ENCODE measurements at places on chromosomes 2 and 18.

DNA sequence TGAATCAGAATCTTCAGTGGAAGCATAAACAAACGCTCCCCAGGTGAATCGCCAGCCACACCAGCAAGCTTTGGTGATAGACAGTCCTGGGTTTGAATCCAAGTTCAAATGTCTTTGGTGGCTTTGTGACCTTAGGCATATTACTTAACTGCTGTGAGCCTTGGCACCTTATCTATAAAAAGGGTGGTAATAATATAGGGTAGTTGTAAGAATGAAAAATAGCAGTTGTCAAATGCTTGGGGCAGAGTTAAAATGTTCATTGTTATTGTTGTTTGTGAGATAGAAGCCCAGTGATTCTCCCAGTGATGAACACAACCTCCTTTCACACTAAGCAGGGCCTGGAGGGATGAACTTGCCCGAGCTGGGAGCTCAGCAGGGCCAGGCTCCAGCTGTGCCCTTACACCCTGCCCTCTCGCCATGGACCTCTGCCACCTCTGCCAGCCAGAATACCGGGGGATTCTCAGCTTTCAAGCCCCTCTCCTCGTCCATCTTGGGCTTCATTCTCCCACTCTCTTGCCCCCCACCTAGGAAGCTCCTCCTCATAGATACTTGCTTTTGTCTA lies 6.1 kb upstream of the TMBIM1 start:
- no peak for DNase-seq

DNA sequence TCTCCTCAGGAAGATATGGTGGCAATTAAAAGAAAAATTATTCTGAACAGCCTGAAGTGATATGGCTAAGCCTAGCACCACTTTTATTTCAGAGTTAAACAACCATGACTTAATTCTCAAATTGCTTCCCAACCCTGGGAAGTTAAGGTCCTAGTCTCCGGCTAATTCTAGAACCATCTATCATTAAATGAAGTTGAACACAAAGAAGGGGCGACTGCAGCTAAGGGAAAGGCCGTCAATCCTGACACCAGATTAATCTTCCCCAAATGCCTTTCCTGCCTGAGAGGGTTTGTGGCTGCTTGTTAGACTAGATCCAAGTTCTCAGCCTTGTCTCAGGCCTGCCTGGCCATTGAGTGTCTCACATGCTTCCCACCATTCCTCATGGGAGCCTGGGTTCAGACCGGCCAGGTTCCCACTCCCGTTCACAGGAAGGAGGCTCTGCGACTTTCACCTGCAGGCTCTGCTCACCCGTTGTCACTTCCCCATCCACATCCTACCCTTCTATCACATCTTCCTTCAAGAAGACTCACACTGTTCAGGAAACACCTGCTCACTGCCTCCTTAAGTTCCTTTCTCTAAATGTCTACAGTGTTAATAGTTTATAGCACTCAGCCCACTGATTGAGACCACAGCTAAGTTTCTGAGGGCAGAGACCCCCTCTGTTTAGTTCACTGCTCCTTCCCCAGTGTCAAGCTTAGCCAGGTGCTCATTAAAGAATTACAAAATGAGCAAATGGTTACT lies 282.9 kb upstream of the REV1 start:
- DNase-seq: no peak

DNA sequence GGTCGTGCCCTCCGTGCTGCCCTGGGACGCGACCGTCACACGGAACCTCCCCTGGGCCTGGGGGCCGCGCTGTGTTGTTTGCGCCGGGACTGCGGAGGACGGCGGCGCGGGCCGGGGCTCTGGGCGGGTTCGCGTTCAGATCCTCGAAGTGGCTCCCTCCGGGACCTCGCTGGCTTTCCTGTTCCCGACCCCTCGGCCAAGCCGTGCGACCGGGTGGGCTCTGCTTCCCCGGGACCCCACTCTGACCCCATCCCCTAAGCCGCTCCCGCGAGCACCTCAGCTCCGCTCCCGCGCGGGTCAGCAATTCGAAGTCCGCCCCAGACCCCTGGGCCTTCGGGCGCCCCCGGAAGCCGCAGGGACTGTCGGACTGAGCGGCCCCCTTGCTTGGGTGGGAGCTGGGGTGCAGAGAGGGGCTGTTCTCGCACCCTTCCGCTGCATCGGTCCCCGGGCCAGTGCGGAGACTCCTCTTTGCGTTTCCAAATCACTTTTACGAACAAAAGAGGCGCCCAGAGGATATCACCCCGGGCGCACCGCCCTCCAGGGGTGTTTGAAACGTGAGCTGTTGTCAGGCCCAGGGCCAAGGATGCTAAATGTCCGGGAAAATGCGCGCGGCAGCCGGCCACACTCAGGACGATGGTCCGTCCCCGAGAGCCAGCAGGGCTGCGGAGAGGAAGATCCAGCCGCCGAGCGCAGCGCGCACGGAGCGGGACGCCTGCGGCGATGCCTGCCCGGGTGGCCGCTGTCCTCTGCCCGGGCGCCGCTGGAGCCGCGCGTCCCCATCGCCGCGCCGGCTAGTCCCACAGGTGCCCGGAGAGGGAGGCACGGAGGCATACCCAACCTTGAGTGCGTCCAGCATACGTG lies 73.5 kb downstream of the ZCCHC2 start:
- DNase-seq: no peak

DNA sequence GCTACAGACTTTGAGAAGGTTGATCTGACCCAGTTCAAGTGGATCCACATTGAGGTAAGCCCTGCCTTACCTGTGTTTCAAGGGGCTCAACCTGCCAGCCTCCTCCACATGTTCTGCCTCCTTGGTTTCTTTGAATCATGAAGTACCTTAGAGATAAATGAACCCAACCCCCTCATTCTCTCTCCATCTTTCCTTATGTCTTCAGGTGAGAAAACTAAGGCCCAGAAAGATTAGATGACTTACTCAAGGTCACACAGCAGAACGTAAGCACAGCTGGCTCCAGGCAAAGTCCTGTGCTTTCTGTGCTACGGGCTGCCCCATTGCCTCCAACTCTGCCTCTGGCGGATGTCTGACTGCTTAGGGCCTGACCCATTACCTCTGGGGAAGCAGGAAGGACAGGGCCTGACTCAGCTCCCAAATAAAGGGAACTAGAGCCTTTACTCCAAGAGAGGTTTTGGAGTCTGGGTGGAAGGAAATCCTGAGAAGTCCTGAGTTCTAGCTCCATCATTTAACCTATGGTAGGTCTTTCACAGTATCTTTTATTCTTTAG lies 10.3 kb downstream of the KHK start:
- no peak for DNase-seq

GRCh38 chr18:42072407-42072806 lies 117.4 kb downstream of the PIK3C3 start:
- DNase-seq: no peak

DNA sequence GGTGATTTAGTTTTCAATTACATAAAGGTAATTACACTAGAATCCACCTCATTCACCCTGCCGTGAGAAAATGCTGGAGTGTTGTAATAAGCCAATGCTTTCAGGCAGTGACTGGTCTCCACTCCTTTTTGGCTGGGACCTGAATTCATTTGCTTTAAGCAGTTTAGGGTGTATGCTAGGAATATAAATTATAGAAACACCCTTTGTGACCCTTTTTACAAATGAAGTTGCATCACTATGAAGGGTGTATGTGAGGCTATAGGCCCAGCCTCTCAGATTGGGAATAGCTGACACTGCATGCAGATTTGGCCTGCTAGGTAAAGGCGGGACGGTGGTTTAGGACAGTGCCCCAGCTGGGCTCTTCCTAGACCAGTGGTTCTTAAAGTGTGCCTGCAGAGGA lies 50.8 kb upstream of the NFE2L2 start:
- no peak for DNase-seq

- DNase-seq: no peak
Observed at GRCh38 chr2:25400576-25401216, 59.0 kb upstream of the DNMT3A start.

GRCh38 chr2:113872201-113872600 lies 17.7 kb upstream of the ACTR3 start:
- DNase-seq: peak; percentile 68

GRCh38 chr18:39464006-39464405 lies 1898.4 kb upstream of the CELF4 start:
- DNase-seq: no peak

DNA sequence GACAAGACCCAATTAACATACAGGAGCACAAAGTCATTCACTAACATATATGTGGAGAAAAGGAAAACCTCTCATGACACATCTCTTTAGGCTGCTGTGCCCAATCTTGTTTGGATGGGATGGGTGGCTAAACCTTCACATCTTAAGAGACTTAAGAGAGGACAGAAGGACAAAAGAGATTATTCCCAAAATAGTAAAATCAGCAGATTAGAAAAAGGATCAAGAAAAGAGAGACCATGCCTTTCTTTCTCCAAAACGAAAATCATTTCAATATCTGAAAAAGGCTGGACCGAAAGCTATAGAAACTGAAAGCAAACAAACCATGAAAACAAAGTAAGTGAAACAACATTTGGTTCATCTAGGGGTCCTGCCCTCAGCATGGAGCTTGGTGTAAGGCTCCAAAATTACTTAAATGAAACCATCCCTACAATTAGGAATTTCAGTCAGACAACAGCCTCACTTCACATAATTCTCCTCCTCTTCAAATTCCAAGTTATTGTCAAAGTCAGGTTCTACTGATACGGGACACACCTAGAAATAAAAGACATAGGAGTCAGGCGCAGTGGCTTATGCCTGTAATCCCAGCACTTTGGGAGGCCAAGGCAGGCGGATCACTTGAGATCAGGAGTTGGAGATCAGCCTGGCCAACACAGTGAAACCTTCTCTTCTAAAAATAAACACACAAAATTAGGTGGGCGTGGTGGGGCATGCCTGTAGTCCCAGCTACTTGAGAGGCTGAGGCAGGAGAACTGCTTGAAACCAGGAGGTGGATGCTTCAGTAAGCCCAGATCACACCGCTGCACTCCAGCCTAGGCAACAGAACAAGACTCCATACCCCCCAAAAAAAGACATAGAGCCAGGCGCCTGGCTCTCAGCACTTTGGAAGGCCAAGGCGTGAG lies 5.2 kb downstream of the STARD7 start:
- DNase-seq: no peak

- DNase-seq: peak; percentile 8
Observed at GRCh38 chr2:14944562-14945346, 312.2 kb downstream of the LRATD1 start.

DNA sequence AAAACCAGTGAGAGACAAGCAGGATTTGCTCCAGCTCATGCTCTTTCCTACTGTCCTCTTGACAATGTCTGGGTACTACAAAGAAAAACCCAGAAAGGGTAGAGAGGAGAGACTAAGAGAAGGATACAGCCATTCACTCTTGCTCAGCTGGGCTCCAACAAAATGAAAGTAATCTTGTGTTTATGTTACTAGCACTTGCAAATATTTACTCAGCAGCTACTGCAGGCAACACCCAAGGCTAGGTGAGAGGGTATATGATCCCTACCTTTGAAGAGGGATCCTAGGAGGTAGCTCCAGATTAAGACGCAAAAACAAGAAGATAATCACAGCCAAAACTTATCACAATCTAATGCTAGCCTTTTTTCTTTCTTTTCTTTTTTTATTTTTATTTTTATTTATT lies 329.6 kb upstream of the ACVR2A start:
- no peak for DNase-seq

DNA sequence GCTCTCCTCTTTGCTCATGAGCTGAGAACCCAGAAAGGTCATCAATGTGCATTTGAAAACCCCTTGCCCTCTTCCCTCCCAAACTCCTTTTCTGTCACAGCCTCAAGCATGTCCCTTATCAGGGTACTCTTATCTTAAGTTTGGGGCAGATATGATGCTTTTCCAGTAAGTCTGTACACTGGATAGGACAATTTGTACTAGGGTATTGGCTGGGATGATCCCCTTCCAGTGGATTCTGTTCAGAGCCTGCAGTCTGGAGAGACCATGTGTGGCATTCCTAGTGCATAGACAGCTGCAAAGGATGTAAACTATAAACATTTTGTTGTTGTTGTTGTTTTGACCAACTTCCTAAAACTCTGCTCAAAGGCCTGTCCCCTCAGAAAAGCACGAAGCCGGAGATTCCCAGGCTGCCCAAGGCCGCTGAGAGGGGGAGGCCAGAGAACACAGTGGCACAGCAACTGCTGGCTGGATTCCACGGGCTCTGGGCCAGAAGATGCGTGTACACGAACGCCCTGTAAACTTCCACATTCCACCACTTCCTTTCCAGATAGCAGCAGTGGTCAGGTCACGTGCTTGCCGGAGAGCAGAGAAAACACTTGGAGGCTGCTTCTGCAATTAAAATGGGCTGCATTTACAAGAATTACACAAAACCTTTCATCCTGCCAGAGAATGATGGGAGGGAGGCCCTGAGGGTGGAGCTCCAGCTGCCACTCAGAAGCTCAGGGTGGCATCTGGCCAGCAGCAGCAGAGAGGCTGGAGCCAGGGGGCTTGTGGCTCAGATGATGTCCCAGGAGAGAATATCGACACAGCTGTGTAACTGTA lies 42.1 kb downstream of the BMP10 start:
- DNase-seq: peak; percentile 95

- DNase-seq: no peak
Observed at GRCh38 chr18:12324991-12325725, 17.1 kb downstream of the TUBB6 start.

- DNase-seq: no peak
Observed at GRCh38 chr2:230657906-230658305, 54.7 kb upstream of the CAB39 start.

DNA sequence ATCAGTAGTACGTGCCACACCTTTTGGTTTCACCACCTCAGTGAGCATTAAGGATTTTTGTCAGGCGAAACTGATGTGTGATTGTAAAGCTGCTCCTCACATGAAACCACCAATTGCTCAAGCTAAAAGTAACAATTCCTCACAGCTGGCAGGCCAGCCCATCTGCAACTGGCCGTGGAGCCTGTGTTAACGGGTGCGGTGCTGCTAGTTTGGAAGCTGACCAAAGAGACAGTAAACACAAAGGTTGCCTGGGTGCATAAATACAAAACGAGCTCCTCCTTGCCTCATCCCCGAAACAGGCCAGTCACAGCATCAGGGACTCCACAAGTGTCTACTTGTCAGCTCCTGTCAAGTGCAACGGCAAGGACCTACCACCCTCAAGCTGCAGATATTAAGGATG lies 32.0 kb downstream of the LGALSL start:
- no peak for DNase-seq

GRCh38 chr2:108271691-108272253 lies 16.9 kb upstream of the SULT1C2 start:
- no peak for DNase-seq

DNA sequence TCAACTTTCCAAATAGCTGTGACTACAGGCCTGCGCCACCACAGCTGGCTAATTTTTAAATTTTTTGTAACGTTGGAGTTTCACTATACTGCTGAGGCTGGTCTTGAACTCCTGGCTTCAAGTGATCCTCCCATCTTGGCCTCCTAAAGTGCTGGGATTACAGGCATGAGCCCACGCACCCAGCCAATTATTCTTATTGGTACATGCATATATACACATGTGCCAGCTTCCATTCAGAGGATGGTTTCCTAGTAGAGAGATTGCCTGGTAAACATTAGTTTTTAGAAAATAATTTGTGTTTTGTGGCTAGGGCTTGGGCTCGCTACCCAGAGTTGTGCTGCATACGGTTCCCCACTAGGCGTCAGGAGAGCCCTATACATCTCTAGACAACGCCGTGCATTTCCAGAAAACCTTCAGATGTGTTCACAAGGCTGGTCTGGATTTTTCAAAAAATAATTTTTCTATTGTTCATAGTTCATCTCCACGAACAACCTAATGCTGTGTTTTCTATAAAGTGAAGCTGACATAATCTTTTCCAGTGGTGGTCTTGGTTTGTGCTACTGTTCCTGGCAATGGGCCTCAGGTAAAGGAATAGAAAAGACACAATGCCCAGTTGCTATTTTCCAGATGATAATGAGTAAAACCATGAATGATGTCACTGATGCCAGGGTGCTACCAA lies 14.6 kb upstream of the AFG3L2 start:
- peak; percentile 48 for DNase-seq
